Activated T-helper 1 cell treated with anti-CD3 and anti-CD28 coated beads, Interleukin-12 subunit alpha, Interleukin-12 subunit beta, Interleukin-2, Interleukin-4 antibody, amounts not matched to agents 30 ng/mL and 10 ng/mL and 1 ng/mL, durations not matched to agents 14 hours and 24 hours and 36 hours (primary cell): ENCODE measurements at places on chromosomes 7 and 10. TPM values are rescaled to one million over a fixed set of nuclear protein-coding genes. Genes with fewer than 3 reads are reported as not detected.

PNLIPRP1 gene
- total RNA-seq, result not detected in 2 replicates

SUV39H2 gene
- total RNA-seq, result 43.3 and 51.7 TPM in 2 replicates

PNLIPRP3 gene
- total RNA-seq, result not detected in 2 replicates

ZNF485 gene
- 5.7 and 6.6 TPM in 2 replicates for total RNA-seq

NODAL gene
- not detected in 2 replicates for total RNA-seq

CYP2C9 gene
- total RNA-seq, result not detected in 2 replicates

NEURL1 gene
- total RNA-seq, result 3.4 and 3.6 TPM in 2 replicates

PSMC2 gene
- total RNA-seq, result 220 and 225 TPM in 2 replicates

CYP2C18 gene
- 1.1 and 1.2 TPM in 2 replicates for total RNA-seq

OR2A1 gene
- not detected in 2 replicates for total RNA-seq

DDC gene
- total RNA-seq, result not detected in 2 replicates

TBC1D12 gene
- total RNA-seq, result 0.73 and 0.86 TPM in 2 replicates

CYP26C1 gene
- not detected in 2 replicates for total RNA-seq

EPO gene
- not detected in 2 replicates for total RNA-seq

CUBN gene
- 0.05 and 0.21 TPM in 2 replicates for total RNA-seq
